ENCODE measurements at places on chromosomes 4 and X. TPM values are rescaled to one million over a fixed set of nuclear protein-coding genes. Genes with fewer than 3 reads are reported as not detected.

The TBX22 gene
- total RNA-seq = not detected

The FAM184B gene
- under 0.01 TPM for total RNA-seq

The NLGN4X gene
- 11.5 TPM for total RNA-seq

The ARL13A gene
- total RNA-seq = not detected

The CPE gene
- total RNA-seq = 6.9 TPM

The RBMXL3 gene
- not detected for total RNA-seq

The P2RY4 gene
- total RNA-seq = 0.29 TPM

The TIGD4 gene
- 0.36 TPM for total RNA-seq

The HDX gene
- total RNA-seq = 5.1 TPM

The CTAG2 gene
- 0.88 TPM for total RNA-seq

The EVC2 gene
- total RNA-seq = 19.2 TPM

The ZNF732 gene
- total RNA-seq = 0.72 TPM

The SHROOM2 gene
- total RNA-seq = 6.2 TPM

The PDGFRA gene
- total RNA-seq = 316 TPM

The MTHFD2L gene
- 13.0 TPM for total RNA-seq

The STBD1 gene
- 3.6 TPM for total RNA-seq

The CFP gene
- total RNA-seq = 0.29 TPM

The MGAT4D gene
- total RNA-seq = not detected

The WDR45 gene
- 97.5 TPM for total RNA-seq

The BMP3 gene
- total RNA-seq = not detected

The CT55 gene
- not detected for total RNA-seq

The MAGEB1 gene
- total RNA-seq = not detected

The MSANTD1 gene
- total RNA-seq = 0.59 TPM

The PDHA1 gene
- 26.4 TPM for total RNA-seq

The RHOXF2 gene
- total RNA-seq = under 0.01 TPM

The FAM114A1 gene
- 392 TPM for total RNA-seq

The CCDC158 gene
- 0.59 TPM for total RNA-seq

The TLR7 gene
- total RNA-seq = under 0.01 TPM

The TDO2 gene
- 1.4 TPM for total RNA-seq

The PABPC1L2B gene
- not detected for total RNA-seq

The PAK3 gene
- 1.4 TPM for total RNA-seq

The DGAT2L6 gene
- not detected for total RNA-seq

The CENPE gene
- 13.0 TPM for total RNA-seq

The NMU gene
- total RNA-seq = not detected

The SAGE1 gene
- total RNA-seq = not detected

The ITGB1BP2 gene
- 1.5 TPM for total RNA-seq

The JAKMIP1 gene
- total RNA-seq = not detected

The PDLIM3 gene
- 1.8 TPM for total RNA-seq

The TRIML2 gene
- total RNA-seq = under 0.01 TPM

The TKTL1 gene
- total RNA-seq = not detected

The NSD2 gene
- total RNA-seq = 58.6 TPM

The HSFX1 gene
- total RNA-seq = 0.59 TPM

The CORIN gene
- 0.88 TPM for total RNA-seq

The THOC2 gene
- total RNA-seq = 79.3 TPM

The PRKX gene
- total RNA-seq = 9.1 TPM

The GAGE12J gene
- total RNA-seq = not detected

The HOPX gene
- 0.29 TPM for total RNA-seq

The MAPK10 gene
- 12.1 TPM for total RNA-seq

The GAGE2A gene
- total RNA-seq = not detected

The WDR17 gene
- total RNA-seq = 0.36 TPM

The PGAM4 gene
- total RNA-seq = not detected

The TKTL2 gene
- total RNA-seq = not detected

The ATP8A1 gene
- total RNA-seq = 2.1 TPM

The CLDN2 gene
- not detected for total RNA-seq

The AKAP4 gene
- total RNA-seq = not detected

The CLDN22 gene
- not detected for total RNA-seq

The ENPP6 gene
- total RNA-seq = not detected

The JCHAIN gene
- total RNA-seq = 2.2 TPM

The DRP2 gene
- total RNA-seq = 0.59 TPM

The ATP1B4 gene
- not detected for total RNA-seq

Data from osteoblast (primary cell).